HS-5 (cell line): ENCODE measurements at places on chromosomes 4 and X.

DNA sequence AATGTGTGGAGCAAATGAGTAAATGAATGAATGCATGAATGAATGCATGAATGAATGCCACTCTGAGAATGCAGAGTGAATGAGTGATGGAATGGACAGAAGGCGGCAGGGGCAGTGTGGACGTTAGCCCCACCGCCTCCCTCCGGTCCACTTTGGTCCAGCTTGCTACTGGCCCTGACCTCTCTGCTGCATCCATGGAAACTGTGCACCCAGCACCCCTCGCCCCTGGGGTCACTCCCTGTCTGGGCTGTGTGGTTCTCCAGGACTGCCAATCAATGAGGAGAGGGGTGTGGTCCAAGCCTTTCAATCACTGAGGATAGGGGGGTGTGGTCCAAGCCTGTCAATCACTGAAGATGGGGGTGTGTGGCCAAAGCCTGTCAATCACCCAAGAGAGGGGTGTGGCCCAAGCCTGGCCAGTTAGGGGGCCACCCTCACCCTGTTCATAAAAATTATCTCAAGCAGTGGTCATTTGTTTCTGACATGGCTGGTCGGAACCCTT is 39.2 kb upstream of the ASMTL start:
- DNase-seq = no peak

DNA sequence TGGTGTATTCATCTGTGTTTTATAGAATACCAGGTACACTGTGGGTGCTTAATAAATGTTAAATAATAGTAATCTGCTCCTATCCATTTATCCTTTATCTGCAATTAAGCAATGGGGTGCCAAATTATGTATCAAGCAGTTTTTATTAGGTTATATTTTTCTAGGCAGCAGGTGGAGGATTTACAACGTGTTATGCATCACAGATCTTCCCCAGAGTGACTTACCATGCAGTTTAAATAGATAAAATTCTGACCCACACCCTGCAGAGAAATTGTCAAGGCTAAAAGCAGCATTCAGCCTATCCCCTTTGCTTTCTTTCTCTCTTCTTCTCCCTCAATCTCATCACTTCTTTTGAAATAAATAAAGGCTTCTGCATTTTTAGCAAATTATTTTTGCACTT is 306.4 kb downstream of the CXXC4 start:
- DNase-seq = no peak

DNA sequence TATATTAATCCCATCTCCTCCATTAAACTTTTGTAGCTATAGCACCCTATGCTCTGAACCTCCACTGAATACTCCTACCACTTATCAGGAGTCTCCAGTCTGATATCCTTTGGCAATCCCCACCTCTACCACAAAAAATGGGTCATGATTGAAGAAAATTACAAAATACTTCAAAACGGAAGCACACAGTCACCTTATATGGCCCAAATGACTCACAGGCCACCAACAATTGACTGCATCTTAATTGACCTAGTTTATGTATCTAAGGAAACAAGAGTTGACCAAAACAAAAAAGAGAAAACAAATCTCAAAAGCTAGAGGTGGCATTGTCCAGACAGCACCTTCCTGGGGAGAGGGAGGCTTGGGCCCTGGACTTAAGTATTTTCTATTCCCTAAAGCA is 120.0 kb upstream of the DIAPH2 start:
- DNase-seq = no peak

DNA sequence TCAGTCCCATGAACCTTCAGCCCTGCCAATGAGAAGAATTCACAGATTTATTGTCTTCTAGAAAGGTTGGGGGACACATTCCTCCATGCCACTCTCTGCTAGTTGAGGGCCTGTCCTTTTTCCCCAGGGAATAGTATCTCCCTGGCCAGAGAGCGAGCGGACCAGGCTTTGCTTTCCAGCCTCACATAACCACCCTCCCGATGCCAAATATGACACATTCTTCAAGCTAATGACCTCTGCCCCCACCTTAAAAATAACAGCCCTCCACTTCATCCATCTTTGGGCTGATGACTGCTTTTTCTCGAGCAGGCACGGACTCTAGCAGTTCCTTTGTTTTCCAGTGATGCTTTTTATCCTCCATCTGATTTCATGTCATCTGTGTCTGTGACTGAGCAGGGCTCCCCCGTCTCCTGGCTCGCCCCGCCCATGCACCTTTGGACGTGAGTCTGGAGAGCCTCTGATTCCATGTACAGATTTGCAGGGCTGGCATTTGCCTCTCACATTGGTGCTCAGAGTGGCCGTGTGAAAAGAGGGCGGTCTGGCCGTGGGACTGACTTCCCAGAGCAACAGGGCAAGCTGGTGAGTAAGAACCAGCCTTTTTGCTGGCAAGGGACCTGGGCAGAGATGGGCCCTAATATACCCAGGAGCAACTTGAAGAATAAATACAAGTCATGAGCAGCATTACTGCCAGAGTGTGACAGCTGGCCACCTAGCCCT is 279.8 kb downstream of the BCOR start:
- no peak for DNase-seq

DNA sequence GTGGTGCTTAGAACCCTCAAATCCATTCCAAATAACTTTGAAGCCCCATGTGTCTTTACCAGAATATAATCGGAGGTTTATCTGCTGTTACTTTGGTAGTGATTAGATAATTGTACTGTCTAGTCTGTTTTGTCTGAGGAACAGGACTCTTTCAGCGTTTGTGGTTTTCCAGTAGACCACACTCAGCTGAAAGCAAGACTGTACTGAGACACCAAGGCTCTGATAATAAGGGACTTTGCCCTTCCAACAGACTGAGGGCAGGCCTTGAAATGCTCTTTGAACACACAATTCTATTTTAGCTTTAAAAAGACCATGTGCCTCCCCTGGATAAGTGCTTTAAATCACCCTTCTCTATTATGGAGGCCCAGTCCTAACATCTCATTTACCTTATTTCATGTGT is 76.1 kb downstream of the KLHL8 start:
- DNase-seq = no peak

GRCh38 chr4:111712093-111712677 is 433.1 kb upstream of the FAM241A start:
- DNase-seq = no peak
